ENCODE measurements at places on chromosomes 13 and 19. TPM values are rescaled to one million over a fixed set of nuclear protein-coding genes. Genes with fewer than 3 reads are reported as not detected.

Gene CCDC194
- not detected for total RNA-seq

Gene TMEM255B
- total RNA-seq: 1.9 TPM

Gene ZNF492
- not detected for total RNA-seq

Gene PSG7
- not detected for total RNA-seq

Gene NLRP4
- total RNA-seq: not detected

Gene STOML3
- 0.56 TPM for total RNA-seq

Gene ERICH4
- total RNA-seq: 0.56 TPM
